Amniotic stem cell (primary cell): ENCODE measurements at places on chromosomes 4 and X.

DNA sequence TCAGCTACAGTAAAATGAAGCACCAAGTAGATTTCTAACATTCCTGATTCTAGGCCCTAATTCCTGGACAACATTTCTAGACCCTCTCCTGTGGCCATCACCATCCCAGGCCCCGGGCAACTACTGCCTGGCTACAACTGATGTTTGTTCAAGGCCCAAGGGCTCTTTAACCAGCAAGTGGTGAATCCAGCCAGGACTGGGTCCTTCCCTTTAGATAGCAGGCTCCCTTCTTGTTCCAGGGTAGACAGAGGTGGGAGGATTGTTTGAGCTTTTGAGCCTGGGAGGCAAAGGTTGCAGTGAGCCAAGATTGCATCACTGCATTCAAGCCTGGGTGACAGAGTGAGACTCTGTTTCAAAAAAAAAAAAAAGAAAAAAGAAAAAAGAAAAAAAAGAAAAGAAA lies 12.7 kb upstream of the AADAT start:
- DNase-seq: no peak

DNA sequence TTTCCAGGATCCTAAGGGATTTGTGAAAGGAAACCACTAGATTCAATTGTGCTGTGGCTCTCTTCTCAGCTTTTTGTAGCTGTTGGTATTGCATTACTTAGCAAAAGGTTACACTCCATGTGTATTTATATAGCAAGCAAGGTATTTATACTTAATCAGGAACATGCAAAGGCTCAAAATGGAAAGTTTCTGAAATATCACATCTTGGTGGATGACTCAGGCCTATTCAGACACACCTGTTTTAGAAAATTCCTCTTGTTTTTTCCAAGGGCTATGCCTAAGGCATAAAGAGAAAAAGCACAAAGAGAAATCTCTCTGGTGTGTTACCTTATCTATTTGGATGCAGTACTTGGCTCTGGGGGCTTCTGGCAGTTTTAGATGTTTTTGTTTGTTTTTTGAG lies 144.4 kb upstream of the GALNT7 start:
- DNase-seq: no peak

- DNase-seq: no peak
These were observed 41.8 kb downstream of the INTS12 start for GRCh38 chr4:105666693-105667092.

DNA sequence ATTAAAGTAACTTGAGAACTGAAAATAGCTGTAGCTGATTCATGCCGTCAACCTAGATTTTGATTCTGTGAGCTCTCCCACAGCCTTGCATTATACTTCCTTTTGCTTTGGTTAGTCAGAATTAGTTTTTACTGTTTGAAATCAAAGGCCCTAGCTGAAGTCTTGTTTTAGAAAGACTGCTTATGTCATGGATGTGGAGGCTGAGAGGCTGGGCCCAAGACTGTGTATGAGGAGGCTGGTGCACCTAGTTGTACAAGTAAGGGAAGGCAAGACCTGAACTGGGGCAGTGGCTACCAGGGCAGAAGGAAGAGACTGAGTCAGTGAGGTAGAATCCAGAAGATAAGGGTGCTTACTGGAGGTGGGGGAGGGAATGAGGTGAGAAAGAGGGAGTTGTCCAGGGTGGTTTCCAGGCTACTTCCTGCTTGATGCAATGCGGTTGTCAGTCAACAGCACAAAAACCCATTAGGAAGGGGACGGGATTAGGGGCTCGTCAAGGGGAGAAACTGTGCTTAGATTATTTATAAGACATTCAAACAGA lies 76.2 kb upstream of the PAGE3 start:
- no peak for DNase-seq

DNA sequence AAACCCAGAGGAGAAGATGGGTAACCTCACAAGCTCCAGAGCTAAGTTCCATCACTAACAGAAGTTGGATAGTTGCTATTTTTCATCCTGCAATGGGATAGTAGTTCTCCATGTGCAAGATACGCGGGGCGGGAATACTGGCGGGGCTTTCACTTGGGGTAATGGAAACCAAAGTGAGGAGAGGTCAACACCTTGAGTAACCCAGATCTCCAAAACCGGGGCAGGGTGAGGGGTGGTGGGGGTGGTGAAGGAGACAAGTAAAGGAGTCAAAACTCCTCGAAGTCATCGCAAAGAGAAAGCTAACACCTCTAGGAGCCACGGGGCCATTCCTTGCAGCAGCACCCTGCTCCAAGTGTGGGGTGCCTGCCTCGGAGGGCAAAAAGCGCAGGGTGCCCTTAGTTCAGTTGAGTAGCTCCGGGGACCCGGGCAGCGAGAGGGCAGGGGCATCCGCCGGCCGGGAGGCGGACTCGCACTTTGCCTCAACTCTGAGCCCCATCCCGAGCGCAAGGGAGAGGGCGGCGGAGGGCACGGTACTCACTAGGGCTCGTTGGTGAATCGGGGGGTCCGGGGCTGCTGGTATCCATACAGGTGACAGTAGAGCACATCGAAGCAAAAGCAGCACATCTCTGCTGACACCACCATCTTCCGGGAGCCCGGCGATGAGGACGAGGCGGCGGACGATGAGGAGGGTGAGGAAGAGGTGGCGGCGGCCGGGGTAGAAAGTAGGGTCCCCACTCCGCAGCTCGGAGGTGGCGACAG lies 645 bp downstream of the AMMECR1 start:
- DNase-seq: no peak

DNA sequence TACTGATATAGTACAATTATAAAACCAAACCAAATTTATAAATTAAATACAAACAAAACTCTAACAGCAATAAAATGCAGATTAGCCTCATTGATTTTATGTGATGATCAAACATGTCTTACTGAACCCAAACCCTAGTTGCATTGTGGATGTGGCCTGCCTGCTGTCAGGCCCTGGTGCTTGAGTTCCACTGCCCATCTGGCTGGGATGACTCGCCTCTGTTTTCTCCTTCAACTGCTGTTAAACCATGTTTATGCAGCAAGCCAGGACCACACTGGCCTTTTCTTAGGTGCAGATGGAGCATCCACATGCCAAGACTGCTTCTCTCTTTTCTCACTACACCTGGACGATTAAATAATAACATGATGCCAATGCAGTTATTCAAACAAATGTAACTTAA lies 22.6 kb downstream of the NAP1L5 start:
- DNase-seq: no peak

- DNase-seq: peak; percentile 9
These were observed 156.6 kb downstream of the GATB start for GRCh38 chr4:151604238-151604637.

GRCh38 chr4:4763822-4764557 lies 95.5 kb upstream of the MSX1 start:
- no peak for DNase-seq

DNA sequence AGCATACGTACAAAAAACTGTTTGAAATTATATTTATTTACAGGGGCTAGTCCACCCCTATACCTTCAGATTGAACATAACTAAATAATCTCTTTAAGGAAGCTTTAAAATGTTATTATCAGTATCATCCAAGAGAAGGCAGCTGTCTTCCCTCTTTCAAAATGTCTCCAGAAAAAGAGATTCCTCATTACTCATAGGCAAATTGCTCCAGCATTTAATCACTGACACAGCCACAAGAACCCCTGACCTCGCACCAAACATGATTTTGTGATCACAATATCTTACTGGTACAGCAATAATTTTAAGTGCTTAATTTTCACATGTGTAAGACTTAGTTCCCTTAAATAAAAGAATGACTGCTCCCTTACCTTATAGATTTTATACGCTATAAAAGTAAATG lies 9.7 kb downstream of the BOD1L1 start:
- DNase-seq: no peak

GRCh38 chr4:94711635-94712034 lies 46.1 kb upstream of the BMPR1B start:
- DNase-seq: no peak

DNA sequence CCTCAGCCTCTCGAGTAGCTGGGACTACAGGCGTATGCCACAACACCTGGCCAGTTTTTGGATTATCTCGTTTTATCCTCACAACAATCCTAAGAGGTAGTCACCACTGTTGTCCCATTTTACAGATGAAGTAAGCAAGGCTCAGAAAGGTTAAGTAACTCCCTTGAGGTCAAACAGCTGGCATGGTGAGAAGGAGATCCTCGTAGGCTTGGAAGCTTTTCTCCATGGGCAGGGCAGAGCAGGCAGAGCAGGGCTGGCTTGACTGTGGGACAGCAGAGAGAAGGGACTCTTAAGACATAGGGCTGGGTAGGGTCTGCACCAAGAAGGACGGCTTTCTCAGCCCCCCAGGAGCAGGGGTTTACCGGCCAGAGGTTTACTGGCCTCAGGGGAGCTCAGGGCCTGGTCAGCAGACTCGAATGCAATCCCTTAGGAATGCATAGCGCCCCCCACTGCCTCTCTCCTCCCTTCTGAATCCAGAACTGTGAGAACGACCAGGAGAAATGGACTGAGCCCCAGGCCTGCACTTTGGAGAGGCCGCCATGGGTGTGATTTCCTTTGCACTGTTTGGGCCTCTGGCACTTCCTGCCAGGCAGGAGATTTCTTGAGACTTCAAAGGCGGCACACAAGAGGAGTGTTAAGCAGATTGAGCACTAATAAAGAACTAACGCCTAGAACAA lies 14.0 kb upstream of the CDKN2AIP start:
- DNase-seq: no peak

DNA sequence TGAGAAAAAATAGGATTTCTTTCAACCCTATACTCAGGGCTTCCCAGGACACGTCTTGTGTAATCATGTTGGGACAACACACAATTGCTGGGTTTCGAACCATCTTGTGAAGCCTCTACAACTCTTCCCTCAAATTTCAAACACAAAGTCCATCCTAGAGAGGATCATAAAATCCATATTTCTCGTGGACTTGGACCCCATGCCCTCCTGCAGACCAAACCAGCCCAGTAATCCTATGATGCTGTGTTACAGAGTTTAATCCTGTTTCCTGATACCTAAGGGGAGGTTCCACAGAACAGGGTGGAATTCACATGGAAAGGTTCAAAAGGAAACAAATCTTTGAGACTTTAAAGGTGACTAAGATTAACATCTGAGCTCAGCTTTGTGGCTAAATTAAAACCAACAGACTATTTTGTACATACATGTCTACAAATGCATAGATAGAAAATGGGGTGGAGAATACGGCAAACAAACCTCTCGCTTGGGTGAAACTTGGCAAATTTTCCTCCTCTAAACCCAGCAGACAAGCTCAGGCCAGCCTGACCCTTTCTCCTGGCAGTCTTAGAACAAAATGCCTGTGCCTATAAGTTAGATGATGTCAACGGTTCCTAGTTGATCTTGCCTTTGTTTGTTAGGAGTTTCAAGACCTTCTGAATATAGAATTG lies 38.1 kb downstream of the EGFL6 start:
- no peak for DNase-seq

DNA sequence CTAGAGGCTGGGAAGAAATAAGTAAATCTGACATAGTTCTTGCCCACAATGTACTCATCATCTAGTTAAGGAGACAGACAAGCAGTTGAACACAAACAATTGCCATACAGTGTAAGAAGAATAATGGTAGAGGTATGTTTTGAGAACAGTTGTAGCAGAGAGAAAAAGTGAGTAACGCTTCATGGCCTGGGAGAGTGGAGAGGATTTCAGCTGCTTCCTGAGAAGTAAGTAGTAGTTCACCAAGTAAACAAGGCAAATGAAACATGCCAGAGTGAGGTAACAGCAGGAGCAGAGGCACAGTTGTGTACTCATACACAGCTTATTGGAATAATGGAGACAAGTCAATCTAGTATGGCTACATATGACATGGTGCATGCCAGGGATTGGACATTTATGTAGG lies 53.6 kb upstream of the RAP2C start:
- DNase-seq: no peak

- no peak for DNase-seq
These were observed 2.1 kb downstream of the OGT start for GRCh38 chrX:71534773-71535544.

DNA sequence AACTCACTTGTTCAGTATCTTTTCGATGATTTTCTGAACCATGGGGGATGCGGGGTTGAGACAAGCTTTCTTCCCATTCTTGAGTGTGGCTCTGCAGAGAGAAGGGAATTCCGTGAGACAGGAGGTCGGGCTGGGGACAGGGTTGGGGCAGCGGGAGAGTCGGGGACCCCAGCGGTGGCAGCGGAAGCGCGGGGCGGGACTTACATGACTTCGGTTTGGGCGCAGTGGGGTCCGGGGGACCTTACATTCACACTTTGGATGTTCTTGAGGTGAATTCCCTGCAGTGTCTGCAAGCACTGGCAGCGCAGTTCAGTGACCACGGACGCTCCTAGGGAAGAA lies 434 bp downstream of the CXCL3 start:
- no peak for DNase-seq

GRCh38 chr4:8216443-8217245 lies 17.6 kb downstream of the SH3TC1 start:
- DNase-seq: no peak

DNA sequence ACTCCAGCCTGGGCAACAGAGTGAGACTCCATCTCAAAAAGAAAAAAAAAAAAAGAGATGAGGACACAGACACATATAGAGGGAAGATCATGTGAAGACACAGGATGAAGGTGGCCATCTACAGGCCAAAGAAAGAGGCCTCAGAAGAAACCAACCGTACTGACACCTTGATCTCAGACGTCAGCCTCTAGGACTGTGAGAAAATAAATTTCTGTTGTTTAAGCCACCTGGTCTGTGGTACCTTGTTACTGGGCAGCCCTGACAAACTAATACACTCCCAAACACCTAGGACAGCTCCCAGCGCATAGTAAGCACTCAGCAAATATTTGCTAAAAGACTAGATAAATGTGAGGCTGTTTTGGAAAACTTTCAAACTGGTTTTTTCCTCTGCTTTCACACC lies 59.2 kb upstream of the SMIM10 start:
- DNase-seq: no peak

GRCh38 chrX:130771648-130772047 lies 131.4 kb downstream of the ENOX2 start:
- DNase-seq: no peak

GRCh38 chr4:55005910-55006309 lies 119.5 kb downstream of the KDR start:
- no peak for DNase-seq

DNA sequence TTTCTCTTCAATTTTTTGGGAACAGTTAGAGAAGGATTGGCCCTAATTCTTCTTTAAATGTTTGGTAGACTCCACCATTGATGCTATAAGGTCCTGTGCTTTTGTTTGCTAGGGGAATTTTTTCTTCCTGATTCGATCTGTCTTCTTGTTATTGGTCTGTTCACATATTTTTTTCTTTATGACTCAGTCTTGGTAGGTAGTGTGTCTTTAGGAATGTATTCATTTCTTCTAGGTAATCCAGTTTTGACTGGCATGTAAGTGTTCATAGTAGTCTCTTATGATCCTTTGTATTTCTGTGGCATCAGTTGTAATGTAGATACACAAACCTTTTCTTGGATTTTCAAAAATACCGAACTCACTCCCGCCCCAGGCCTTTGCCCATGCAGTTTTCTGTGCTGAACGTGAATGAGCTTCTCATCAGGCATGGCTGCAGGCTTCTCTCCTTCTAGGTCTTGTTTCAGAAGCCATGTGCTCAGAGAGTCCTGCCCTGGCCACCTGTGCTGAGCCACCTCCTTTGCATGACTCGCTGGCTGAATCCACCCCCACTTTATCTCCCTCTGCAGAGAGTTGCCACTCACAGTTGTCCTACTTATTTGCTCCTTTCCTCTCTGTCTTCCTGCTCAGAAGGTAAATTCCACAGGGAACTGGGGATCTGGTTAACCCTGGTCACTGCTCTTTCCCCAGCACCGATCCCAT lies 67.0 kb downstream of the STK32B start:
- DNase-seq: no peak
